ENCODE measurements at places on chromosomes 2 and 18.

DNA sequence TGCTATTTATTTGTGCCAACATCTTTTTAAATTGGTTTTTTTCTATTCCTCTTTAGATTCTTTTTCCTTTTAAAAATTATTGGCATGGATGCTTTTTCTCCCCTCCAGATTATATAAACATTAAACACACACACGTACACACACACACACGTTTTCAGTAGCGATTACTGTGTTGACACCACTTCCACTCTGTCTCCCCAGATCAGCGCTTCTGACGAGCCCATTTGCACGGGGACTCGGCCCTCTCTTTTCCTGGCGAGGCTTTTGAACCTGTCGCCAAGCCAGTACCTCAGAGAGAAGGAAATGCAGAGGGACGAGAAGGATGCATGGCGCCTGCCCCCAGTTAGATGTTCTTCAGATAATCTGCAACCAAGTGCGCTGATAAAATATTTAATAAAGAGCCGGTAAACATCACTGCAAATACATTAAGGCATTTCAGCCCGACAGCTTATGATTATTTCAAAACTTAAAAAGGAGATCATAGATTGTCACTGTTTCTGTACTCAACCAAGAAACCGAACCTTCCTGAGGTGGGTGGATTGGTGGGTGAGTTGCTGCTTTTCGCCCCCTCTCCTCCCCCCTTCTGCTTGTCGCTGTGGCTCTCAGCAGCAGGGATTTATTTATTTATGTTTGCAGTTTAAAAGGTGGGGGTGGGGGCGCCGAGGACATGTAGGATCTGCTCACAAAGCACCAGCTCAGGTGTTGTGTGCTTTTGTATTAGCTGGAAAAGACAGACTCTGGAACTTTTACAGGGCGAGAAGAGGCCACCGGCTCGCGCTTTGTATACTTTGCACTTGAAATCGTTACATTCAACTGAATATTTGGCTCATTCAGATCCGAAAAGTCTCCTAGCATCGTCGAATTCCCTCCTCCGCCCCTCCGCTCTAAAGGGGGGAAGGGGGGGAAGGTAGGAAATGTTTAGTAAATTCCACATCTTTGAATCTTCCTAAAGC lies 787 bp upstream of the TBR1 start:
- DNase-seq: peak; percentile 7

DNA sequence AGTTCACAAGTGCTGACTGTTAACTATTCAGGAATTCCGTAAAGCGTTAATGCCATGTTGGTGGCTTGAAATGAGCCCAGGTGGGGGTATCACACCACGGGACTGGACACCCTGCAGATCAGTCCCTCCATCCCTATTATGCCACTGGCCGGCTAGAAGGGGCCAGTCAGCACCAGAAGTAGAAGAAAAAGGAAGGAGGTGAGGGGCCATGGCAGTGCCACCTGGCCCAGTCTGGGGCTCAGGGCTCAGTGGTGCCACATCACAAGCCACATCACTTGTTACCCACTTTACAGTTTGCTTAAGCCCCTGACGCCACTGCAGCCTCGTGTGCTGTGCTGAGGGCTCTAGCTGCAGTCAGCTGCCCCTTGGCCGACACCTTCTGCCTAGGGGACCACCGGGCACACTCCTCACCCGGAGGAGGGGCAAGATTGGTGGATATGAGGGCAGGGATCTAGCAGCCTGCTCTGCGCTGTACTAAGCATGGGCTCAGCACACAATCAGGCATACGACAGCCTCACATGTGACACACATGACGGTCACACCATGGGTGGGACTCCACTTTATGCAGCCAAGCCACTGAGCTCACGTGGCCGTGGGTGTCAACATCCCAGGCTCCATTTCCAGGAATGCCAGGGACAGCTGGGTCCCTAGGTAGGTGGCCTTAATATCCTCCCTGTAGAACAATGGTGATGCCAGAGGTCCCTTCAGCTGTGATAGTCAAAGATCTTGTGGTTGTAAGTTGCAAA lies 3.6 kb downstream of the LIMS2 start:
- no peak for DNase-seq

GRCh38 chr18:54220406-54220805 lies 4.1 kb downstream of the MBD2 start:
- DNase-seq: no peak

DNA sequence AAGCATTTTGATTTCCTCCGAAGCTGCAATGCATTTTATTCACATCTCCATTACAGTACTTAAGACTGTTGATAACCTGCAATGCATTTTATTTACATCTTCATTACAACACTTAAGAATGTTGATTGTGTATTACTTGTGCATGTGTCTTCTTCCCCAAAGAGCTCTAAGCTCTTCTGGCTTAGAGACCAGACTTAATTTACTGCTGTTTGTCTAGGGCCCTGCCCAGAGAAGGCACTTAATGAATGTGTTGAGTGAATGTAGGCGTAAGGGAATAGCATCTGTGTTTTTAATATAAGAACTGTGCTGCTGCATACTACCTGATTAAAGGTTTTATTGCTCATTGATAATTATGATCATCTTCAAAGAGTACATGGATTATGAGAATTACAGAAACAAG lies 295.6 kb downstream of the ZNF385B start:
- DNase-seq: no peak

DNA sequence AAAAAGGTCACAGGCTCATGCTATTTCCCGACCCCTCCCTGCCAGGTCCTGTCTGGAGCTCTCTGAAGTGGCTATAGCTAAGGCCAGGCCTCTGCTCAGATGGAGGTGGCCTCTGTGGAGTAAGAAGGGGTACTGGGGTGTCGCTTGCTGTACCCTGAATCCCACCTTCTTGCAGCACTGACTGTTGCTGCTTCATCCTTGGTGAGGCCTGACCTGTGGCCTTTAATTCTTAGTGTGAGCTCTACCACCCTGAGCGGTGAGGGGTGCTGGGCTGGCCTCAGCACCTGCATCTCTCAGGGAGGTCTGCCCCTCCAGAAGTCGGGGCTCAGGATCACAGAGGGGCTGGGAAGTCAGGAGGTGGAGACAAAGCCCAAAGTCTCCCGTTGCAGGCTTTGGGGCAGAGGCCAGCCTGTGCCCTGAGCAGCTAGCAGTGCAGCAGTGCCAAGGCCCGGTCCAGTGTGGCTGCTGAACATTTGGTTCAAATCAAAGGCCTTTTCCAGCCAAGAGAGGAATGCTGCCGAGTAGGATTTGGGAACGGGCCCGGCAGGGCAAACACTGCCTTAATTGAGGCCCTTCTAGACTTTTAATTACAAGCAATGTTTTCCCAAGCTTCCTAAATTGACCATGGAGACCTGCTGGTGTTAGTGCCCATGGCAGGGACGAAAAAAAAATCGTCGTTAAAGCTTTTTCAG lies 133.5 kb upstream of the HAAO start:
- DNase-seq: no peak

DNA sequence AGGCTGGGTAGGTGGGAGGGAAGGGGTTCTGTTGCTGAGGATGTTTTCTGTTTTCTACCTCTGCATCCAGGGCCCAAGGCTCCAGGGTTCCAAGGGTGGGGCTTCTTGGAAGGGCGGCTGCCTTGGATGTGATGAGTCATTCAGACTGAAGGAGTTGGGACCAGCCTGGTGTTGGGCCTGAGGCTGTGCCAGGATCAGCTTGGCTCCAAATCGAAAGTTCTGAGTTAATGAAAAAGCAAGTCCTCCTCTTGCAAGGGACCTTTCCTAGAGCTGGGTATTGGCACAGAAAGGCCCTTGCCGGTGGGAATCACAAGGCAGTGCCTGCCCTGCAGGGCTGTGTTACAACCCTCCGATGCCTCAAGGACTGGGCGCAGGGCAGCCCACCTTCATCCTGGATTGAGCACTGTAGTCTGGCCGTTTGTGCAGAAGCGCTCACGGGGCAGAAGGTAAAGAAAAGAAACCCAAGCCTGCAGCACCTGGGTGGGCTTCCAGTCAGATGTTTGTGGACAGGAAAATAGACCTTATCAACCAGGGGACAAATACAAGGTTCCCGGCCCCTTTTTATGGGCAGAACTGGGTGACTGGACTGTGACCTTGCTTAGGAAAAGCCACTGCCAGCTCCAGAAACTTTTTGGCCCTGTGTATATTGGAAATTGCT lies 52.5 kb upstream of the MCFD2 start:
- peak; percentile 47 for DNase-seq

GRCh38 chr2:218233543-218233942 lies 16.6 kb downstream of the ARPC2 start:
- no peak for DNase-seq

GRCh38 chr2:235820571-235820970 lies 326.7 kb downstream of the AGAP1 start:
- DNase-seq: no peak

- no peak for DNase-seq
These were observed 37.4 kb upstream of the SLC9A2 start for GRCh38 chr2:102581911-102582310.

DNA sequence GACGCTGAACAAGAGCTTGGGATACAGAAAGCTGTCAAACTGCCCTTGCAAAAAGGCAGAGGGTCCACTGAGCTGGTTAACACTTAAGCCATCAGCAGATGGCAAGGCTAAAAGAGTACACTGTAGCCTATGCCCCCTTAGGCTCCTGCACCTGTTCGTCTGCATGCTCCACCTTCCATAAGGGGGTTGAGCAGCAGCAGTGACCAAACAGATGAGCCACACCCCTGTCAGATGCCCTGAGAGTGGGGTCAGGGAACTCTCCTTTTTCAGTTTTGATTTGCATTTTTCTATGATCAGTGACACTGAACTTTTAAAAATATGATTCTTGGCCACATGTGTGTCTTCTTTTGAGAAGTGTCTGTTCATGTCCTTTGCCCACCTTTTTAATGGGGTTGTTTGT lies 402.5 kb upstream of the FAM98A start:
- DNase-seq: no peak

- no peak for DNase-seq
These were observed 111.5 kb upstream of the SH3BP4 start for GRCh38 chr2:234840336-234840735.

DNA sequence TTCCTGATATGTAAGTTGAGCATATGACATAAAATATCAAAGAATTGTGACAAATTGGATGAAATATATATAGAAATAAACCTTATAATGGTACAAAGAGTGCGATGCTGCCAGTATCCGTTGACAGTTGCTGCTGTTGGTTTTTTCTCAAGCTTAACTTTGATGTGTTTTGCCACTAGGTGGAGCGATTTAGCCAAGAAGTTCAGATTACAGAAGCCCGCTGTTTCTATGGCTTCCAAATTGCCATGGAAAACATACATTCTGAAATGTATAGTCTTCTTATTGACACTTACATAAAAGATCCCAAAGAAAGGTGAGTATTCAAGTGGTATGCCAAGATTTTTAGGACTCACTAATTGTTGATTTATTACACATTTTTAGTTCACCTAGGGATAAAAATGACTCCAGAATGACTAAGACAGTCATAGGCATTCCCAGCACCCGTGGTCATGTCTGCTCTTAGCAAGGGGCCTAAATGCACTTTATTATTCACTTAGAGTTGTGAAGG lies 2.1 kb downstream of the RRM2 start:
- DNase-seq: no peak

DNA sequence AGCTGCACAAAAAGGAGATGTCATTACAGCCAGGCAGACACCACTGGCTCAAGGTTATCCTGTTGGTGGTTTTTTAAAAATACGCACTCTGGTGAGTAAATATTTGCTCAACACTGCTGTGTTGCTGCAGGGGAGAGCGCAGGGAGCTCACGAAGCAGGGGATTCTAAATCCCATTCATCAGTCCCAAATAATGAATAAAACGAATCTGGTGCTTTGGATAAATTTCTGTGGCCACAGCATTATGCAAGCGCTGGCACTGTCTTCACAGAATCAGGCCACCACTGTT lies 256.2 kb downstream of the HDAC4 start:
- DNase-seq: no peak

DNA sequence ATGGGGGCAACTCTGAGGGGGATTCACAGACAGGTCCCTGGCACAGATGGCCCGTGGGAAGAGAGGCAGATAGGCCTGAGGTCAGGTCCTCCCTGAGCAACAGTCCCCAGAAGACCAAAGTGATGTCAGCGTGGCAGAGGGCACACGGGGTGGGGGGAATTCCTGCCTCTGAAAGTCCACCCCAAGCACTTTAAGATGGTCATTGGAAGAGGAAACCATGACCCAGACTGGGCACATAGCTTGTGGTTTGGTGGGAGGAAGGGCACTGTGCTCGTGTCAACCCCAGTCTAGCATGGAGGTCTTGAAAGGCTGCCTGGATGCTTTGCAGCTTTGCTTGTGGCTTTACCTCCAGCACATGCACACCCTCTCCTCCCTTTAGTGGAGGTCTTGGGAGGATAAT lies 38.0 kb upstream of the SIX2 start:
- DNase-seq: no peak

GRCh38 chr2:191001032-191001431 lies 12.9 kb downstream of the STAT1 start:
- no peak for DNase-seq

DNA sequence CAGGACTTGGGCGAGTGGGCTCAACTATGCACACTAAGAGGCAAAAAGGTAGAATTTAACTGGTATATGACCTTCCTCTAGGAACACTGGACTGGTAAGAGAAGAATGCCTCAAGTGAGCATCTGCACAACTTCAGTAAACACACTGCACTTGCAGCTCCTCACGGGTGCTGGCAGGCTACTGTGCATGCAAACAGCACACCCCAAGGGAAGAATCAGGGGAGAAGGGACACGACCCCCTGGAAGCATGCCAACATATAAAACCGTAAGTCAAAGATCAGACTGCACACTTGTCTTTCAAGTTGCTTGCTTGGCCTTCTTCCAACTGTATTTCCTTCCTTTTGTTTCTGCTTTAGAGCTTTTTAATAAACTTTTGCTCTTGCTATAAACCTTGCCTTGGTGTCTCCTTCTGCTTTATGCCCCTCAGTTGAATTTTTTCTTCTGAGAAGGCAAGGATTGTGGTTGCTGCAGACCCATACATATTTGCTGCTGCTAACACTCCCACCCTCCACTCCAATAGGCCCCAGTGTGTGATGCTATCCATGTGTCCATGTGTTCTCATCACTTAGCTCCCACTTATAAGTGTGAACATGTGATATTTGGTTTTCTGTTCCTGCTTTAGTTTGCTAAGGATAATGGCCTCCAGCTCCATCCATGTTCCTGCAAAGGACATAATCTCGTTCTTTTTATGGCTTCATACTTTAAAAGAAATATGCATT lies 263.7 kb upstream of the SPOPL start:
- no peak for DNase-seq

- DNase-seq: no peak
These were observed 7.3 kb upstream of the SLC3A1 start for GRCh38 chr2:44267796-44268648.

DNA sequence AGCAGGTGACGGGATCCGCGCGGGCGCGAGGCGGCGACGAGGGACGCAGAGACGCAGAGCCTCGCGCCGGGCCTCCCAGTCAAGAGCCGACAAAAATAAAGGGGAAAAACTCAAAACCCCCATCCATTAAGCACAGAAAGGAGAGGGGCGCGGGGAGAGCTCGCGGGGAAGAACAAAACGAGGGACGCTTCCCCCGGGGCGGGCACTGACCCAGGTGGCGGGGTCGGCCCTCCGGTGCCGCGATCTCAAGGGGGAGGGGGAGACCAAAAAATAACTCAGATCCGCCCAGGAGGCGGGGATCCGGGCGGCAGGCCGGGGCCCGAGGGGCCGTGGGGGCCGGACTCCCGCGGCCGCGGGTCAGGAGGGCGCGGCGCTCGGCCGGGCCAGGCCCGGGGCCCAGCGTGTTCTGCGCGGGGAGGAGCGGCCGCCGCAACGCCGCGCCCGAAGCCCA lies 597 bp downstream of the RNF103 start:
- peak; percentile 25 for DNase-seq
